ENCODE measurements at places on chromosomes 12 and 14.

GRCh38 chr12:92133171-92133570 is 12.5 kb downstream of the BTG1 start:
- DNase-seq, result no peak

DNA sequence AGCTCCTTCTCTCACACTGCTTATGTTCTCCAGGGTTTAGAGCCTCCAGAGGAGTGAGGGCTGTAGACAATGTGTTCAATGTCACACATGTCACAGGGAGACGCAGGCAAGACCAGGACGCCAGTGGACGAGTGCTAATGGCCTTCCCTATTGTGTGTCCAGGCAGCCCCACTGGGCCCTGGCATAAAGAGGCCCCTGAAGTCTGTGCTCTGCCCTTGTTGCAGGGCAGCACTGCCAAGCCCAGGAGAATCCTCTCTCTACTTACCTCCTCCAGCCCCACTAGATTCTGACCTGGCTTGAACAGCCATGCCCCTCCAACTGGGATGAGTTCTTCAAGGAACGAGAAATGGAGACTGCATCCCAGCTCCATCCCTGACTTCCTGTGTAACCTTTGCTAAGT is 24.8 kb upstream of the TMEM106C start:
- DNase-seq, result no peak

GRCh38 chr14:70887207-70887681 is 20.0 kb upstream of the PCNX1 start:
- DNase-seq, result no peak

- peak; percentile 69 for DNase-seq
Observed at GRCh38 chr12:49673446-49674317, 33.5 kb downstream of the FMNL3 start.

GRCh38 chr14:106060276-106060975 is 534.0 kb downstream of the TMEM121 start:
- no peak for DNase-seq

GRCh38 chr12:12158858-12159257 is 88.1 kb downstream of the BCL2L14 start:
- DNase-seq, result no peak

GRCh38 chr12:9796346-9796745 is 30.9 kb upstream of the KLRF1 start:
- no peak for DNase-seq

DNA sequence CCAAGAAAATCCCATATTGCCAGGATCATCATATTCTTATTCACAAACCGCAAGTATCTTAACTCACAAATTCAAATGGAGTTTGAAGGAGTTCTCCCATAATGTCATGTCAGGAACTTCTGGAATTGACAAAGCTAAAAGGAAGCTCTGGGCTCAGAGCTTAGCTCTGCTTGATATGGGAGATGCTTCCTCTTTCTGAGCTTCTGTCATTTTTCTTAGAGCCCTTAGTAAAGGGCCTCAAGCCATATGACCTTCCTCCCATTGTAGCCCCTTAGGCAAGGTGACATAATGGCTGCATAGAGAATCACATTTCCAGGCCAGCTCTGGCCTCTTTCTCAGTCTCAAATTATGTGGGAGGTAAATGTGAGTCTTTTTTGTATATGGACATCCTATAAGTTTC is 40.9 kb downstream of the SLC4A8 start:
- DNase-seq, result no peak

- DNase-seq, result no peak
Observed at GRCh38 chr12:24048446-24048845, 99.0 kb upstream of the SOX5 start.

GRCh38 chr12:75366629-75367028 is 24.3 kb upstream of the GLIPR1L2 start:
- DNase-seq, result no peak

- DNase-seq, result no peak
Observed at GRCh38 chr12:29771165-29771564, 12.6 kb downstream of the TMTC1 start.

DNA sequence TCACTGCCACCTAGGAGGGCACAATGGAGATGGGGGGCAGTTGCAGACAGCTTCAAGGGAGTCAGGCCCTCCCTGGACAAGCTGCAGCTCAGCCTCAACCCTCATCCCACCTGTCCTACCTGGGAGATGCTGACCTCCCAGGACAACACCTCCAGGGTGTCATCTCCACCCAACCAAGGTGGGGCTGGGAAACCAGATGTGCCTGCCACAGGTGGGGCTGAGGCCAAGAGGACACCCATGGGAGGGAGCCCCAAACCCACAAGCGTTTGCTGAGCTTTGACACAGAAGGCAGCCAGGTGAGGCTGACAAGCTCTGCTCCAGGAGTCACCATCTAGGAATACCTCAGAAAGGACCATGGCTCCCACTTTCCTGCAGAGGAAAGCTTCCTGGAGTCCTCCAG is 31.5 kb downstream of the ZFP36L1 start:
- no peak for DNase-seq

DNA sequence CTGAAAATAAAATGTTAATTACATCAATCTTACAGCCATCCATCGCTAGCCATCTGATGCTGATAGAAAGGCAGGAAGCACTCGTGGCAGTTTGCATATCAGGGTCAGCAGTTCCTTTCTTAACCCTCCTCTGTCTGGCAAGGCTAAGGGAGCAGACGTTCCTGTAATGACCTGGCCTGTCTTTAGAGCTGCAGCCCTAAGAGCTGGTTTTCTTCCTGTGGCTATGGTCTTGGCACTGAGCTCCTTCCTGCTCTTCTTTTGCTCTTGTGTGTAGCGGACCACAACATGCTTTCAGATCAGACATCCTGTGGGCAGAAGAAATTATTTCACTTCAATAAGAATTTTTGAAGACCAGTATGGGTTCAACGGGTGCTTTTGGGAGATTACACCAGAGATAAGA is 170.4 kb downstream of the DAD1 start:
- DNase-seq, result no peak

DNA sequence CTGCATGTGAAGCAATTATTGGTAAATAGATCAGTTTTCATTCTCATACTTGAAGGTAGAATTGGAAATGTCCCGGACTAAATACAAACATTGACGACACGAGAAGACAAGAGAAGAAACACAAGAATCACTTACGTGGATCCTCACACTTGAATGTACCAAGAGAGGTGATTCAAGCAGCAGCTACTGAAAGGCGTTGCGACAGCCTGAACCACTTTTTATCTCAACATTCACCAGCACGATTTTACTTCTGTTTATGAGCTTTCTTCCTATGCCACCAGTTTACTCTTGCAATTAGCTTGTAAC is 3.6 kb upstream of the FZD10 start:
- no peak for DNase-seq

DNA sequence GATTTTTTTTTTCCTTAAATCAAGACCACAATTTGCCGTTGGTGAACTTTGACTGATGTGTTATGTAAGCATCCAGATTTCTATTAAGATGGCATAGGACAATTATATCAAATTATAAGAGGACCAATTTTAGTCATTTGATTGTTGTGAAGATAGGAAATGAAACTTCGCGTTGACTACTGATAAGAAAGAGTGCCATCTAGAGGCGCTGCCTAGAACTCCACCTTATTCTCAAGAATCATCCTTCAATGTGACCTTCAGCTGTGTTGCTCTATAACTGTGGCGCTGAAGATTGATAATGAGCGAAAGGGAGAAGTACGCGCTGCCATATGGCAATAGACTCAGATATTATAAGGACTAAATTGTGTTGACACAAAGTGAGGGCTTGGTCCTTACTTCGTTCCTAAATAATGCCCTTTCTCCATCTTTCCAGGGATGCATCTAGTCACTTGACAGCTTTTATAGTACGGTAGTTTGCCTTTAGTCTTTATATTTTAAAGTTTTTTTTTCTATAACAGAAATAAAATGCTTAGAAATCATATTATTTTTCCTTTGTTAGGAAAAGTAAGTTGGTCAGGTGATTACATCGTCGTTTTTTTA is 350.8 kb upstream of the STXBP6 start:
- DNase-seq, result peak; percentile 12

GRCh38 chr14:98510392-98510791 is 761.6 kb downstream of the BCL11B start:
- DNase-seq, result no peak

- peak; percentile 51 for DNase-seq
Observed at GRCh38 chr14:77067632-77068516, 30.2 kb upstream of the CIPC start.

DNA sequence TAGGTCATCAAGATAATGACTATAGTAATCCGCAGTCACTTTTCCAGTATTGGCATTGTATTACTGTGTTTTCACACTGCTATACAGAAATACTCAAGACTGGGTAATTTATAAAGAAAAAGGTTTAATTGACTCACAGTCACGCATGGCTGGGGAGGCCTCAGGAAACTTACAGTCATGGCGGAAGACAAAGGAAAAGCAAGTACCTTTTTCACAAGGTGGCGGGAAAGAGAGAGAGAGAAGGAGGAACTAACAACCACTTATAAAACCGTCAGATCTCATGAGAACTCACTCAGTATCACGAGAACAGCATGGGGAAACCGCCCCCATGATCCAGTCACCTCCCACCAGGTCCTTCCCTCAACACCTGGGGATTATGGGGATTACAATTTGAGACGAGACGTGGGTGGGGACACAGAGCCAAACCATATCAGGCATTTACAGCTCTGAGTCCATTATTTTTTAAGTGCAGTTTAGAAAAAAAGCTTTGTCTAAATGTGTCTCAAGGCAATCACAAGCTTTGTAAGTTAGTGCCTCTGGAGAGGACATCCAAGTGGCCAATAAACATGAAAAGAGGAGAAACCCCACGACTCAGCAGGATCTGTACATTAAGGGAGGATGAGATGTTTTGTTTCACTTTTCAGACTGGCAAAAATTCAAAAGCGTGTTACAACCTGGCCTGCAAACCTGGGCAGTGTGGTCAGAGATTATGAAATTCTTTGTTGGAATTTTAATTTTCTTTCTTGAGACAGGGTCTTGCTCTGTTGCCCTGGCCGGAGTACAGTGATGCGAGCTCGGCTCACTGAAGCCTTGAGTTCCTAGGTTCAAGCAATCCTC is 82.0 kb downstream of the DNAH10 start:
- no peak for DNase-seq

DNA sequence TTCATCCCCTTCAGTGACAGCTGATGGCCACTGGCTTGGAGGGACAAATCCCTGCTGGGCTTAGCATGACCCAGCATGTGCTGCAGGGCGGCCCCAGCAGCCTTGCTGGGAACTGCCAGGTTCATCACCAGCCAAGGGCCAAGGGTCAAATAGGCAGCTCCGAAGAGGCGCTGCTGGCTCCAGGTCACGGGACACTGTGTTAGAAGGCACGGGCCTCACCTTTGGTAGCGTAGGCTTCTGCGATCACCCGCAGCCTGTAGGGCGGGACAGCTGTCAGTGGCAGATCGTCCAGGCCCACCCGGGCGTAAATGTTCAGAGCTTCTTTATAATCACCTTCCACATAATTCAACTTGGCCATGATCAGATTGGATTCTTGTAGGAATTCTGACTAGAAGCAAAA is 35.7 kb downstream of the TTC7B start:
- no peak for DNase-seq
